M059J (cell line): ENCODE measurements at places on chromosomes 2 and 18. TPM values are rescaled to one million over a fixed set of nuclear protein-coding genes. Genes with fewer than 3 reads are reported as not detected.

TMEM37 gene
- not detected in 2 replicates for total RNA-seq

DNA sequence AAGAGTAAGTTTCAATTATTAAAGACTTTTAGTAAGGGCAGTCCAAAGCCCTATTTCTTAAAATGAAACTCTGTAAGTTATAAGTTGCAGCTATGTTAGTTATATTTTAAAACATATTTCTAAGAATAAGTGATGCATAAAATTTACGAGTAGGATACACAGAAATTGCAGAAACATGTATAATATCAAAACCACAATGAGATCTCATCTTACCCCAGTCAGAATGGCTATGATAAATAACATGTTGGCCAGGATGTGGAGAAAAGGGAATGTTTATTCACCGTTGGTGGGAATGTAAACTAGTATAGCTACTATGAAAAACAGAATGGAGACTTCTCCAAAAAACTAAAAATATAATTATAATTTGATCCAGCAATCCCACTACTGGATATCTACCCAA, 201.2 kb downstream of the CBLN2 start:
- no peak for DNase-seq

- DNase-seq, result no peak
Measured at GRCh38 chr18:7817575-7818230, 250.6 kb downstream of the PTPRM start.

GRCh38 chr18:70621710-70622109, 332.9 kb downstream of the SOCS6 start:
- no peak for DNase-seq

DNA sequence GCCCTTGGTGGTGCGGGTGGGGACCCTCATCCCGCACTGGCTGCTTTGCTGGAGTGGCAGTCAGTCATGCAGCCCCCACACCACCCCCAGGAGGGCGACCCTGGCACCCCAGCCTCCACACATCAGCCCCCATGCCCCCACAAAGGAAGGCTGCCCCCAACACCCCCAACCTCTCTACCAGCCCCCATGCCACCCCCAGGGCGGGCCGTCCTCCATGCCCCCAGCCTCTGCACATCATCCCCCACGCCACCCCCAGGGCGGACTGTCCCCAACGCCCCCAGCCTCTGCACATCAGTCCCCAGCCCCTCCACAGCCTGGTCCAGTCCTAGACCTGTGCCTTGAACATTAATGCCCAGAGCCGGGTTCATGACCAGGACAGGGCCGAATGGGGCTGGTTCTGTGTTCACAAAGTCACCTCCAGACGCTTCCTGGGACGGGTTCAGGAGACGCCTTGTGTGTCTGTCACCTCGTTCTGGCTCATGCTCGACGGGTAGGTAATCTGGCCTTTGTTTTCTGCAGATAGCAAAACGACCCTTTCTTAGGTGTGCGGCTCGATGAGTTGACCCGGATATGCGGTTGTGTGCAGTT, 18.4 kb downstream of the D2HGDH start:
- no peak for DNase-seq
